ENCODE measurements at places on chromosomes 13 and 19.

DNA sequence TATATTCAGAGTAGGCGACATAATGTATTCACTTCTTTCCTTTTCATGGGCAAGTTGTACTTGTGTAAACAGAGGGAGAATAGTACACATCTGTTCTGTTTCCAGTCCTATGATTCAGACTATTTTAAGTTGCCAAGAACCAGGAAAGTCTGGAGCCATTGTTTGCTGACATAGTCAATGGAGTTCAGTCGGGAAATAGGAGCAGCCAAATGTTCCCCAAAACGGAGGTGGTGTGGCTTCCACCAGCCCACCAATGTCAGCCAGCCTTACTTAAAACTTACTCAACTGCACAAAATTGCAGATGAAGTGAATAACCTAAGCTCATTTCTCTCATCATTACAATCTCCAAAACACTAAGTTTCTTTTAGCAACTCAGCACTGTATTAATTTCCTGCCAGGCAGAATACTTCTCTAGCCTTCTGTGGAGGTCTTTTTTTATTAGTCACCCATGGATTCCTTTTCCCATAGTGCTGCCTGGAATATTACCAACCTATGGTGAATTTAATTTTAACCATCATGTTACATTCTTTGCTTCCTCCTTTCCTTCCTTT lies 22.3 kb upstream of the CSNK1A1L start:
- DNase-seq: no peak

DNA sequence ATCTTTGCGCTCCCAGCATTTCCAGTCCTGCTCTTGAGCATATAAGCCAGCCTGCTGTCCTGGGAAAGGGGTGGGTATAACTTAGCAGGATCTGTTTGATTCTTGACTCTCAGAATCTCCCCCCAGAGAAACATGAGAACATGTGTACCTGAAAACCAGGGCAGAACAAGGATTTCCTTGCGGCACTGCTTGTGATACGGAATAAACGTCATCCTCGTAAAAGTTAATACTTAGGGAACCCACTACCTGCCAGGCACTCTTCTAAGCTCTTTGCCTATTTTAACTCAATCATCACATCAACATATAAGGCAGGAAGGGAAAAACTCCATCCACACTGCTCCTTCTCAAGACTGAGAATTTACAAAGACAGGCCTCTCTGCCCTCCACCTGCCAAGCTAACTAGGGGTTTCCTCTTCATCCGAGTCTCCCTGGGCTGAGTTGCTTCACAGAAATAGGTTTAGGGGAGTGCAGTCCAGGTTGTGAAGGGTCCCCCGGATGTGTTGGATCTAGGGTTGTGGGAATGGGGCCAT lies 1.1 kb downstream of the ZNF653 start:
- no peak for DNase-seq

GRCh38 chr13:44866411-44866911 lies 122.8 kb downstream of the NUFIP1 start:
- peak; percentile 18 for DNase-seq

DNA sequence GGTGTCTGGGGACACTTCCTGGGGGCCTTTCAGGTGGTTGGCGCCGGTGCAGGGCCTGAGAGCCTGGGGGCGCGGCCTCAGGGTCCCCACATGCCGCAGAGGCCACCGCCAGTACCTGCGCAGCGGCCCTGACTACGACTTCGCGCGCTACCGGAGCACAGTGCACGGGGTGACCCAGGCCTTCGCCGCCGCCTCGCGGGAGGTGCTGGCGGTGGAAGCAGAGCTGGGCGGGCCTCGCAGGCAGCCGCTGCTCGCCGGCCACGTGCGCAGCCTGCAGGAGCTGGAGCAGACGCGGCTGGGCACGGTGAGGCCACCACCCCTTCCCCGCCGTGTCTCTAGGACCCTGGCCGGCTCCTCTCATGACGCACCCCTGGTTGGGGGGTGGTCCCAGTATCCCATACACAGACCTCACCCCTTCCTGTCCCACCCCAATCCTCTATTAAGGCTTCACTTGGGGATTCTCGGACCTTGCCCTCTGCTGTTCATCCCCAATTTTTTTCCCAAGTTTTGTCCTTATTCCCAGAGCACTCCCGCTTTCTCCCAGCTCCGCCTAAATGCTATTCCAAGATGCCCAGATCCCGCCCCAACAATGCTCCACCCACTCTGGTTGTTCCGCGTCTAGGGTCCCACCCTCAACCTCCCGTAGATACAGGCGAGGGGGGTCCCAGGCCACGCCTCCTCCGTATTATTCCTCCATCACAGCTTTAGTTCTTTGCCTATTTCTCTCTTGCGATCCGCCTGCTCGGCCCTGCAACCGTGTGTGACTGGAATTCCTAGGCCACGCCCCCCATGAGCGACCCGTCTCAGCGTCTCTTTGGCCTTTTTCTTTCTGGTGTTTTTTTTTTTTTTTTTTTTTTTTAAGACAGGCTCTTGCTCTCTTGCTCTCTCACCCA lies 1.0 kb downstream of the REX1BD start:
- no peak for DNase-seq

DNA sequence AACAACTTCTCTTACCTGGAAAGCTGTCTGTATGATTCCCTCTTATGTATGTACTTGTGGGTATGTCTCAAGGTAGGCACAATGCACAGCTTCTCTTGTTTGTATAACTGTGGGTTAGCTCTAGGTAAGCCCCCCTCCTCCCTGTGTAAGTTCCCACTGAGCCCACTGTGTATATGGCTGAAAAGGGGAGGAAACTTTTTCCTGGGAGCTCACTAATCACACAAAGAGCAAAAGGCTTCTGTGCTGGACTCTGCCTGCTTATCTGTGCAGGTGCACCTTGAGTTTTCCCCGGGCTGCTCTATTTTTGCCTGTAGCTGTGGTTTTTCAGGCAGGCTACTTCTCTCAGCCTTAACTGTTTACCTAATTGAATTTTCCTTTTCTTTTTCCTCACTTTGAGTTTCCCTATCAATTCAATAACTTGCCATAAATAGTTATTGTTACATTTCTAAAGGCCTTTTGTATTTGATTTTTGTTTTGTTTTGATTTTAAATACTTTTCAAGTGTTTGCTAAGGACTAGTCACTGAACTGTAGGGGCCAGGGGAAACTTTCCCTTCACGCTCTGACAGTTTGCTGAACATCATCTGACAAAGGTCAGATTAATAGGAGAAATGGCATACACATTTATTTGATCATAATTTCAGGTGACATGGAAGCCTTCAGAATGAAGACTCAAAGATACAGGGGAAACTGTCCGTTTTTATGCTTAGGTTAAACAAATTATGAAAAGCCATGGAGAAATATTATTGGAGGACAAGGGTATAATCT lies 423.5 kb upstream of the ATXN8OS start:
- DNase-seq: no peak

- no peak for DNase-seq
These were observed 46.8 kb downstream of the TSSK6 start for GRCh38 chr19:19468424-19469050.

DNA sequence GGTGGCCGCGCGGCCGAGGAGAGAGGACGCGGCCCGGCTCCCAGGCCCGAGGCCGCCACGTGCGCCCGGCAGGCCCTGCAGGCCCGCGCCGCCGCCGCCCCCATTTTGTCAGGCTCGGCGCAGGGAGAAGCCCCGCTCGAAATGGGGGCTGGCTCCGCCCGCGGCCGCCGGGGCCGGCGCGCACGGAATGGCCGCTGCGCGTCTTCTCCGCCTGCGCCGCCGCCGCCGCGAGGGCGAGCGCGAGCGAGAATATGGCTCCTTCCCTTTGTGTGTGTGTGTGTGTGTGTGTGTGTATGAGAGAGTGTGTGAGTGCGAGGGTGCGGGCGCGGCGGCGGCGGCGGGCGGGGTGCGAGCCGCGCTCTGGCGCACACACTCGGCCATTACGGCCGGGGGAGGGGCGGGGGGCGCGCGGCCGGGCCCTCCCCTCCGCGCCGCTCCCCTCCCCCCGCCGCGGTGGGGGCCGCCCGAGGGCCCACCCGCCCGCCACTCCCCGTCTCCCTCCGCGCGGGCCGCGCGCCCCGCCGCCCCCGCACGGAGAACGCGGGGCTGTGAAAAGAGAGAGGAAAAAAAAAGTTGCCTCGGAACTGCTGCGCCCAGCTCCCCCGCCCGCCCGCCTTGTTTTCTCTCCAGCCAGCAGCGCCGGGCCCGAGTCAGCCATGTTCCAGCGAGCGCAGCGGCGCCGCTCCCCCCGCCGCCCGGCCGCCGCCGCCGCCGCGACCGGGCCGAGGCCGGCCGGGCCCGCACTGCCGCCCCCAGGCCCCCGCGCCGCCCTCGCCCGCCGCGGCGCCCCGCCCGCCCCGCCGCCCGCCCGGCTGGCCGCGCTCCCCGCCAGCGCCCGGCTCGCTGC lies 1.0 kb downstream of the HMGB1 start:
- peak; percentile 48 for DNase-seq

- no peak for DNase-seq
These were observed 173.5 kb upstream of the LSM14A start for GRCh38 chr19:33998739-33999345.

- DNase-seq: no peak
These were observed 41.0 kb upstream of the ZNF91 start for GRCh38 chr19:23436318-23436717.

DNA sequence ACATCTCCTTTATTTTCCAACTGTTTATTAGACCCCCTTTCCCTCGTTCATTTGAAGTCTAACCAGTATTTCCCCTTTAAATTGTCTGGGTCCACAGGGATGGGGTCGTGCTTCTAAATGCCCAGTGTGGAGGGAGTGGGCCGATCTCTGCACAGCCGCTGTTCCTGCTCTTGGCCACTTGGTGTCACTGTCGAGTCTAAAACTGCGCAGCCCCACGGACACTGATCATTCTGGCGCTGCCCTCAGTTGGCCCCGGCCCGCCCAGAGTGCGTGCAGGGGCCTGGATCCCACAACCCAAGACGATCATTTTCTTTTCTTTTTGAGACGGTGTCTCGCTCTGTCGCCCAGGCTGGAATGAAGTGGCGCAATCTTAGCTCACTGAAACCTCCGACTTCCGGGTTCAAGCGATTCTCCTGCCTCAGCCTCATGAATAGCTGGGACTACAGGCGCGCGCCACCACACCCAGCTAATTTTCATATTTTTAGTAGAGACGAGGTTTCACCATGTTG lies 12.0 kb downstream of the WDR88 start:
- DNase-seq: no peak

DNA sequence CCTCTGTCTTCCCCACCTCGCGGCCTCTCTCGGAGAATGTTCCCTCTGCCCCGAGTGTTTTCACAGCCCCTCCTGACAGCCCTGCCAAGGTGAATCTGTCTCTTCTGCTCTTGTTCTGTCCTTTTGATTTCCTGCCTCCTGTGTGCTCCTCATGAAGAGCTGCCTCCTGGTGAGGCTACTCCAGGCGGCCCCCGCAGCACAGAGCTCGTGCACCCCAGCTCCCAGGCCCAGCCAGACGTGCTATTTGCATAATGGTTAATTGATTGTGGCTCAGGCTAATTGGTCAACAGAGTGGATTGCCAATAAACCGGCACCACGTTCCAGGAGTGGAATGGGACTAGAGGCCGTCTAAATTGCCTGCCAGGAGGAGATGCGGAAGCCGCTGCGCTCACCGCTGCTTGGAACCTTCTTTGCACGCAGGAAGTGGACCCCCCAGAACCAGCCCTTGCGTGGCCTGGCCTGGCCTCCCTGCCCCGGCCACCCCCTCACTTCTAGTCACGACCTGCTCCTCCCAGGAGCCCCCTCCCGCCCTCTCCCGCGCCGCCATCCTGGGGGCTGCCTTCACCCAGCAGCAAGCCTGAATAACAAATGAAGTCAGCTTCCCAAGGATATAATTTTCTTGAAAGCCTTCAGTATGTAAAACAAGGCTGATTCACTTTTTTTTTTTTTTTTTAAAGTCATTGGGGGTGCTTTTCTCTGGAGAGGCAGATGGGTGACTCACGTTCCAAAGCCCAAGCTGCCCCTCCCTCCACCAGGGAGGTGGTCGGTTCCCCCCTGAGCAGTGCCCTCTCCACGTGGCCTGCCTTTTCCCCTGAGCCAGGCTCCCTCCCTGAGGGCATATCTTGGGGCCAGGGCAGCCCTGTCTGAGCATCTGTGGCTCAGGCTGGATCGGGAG lies 144.0 kb downstream of the KDM4B start:
- DNase-seq: no peak

DNA sequence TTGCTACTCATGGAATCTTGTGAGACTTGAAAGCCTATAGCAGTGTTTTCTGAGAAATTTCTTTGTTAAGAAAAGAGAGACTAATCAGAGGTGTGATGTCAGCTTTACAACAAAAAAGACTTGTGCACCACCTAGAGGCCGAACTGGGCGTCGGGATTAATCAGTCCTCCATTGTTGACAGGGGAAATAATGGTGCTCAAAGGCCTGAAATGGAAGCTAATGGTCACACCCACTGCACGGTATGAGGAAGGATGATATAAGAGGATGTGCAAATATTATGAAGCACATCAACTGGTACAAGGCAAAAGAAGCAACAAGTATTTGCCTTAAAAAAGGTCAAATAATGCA lies 480.2 kb upstream of the MIR17HG start:
- DNase-seq: peak; percentile 23

DNA sequence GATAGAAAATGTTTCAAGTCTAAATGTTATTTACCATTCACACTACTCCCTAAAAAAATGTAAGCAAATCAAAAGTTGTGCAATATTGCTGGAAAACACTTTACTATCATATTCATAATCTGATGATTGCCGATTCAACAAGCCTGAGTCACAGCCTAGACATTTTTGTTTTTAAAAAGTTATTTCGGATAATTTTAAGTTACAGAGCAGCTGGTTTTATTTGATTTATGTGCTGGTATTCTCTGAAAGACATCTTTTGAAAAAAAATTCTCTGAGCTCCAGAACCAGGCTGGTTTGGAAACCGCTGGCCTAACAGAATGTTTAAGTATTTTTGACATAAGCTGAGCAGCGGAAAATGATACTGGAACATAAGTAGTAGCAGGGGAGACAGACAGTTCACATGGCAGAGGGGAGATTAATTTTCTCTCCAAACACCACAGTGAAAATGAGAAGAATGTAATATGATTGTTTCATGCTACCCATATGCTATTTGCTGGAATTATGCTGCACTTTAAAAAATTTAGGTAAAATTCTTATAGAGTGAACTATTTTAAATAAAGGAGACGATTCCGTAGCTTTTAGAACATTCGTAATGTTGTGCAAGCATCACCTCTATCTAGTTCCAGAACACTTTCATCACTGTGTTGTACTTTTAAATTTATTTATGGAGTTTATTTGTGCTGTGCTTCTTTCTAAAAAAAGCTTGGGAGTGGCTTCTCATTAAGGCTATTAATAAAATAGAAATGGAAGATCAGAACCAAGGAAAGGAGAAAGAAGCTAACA lies 36.1 kb downstream of the TBC1D4 start:
- DNase-seq: no peak
